ENCODE measurements at places on chromosomes 5 and 9.

GRCh38 chr9:77276799-77277198 lies 99.5 kb downstream of the VPS13A start:
- no peak for DNase-seq

- no peak for DNase-seq
Measured at GRCh38 chr5:113218200-113218599, 216.6 kb downstream of the TSSK1B start.

DNA sequence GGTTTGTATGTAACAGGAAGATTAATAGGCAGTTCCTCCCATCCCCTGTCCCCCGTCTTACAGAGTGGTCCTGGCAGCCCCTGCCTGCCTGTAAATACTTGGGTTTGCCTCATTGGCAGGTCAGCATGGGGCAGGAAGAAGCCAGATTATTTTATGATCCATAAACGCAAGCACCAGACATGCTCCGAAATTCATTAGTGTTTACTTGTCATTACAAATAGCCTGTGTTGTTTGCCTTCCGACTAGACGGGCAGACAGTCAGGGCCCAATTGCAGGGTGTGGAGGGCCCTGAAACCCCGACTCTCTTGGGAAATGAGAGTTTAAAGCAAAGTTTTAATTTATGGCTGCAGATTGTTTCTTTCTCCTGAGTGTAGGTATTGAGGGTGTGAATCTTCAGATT lies 97.2 kb downstream of the RALGPS1 start:
- no peak for DNase-seq

- peak; percentile 17 for DNase-seq
Measured at GRCh38 chr5:148805326-148806290, 20.8 kb upstream of the ADRB2 start.

GRCh38 chr5:112532654-112533360 lies 113.7 kb upstream of the EPB41L4A start:
- no peak for DNase-seq

- no peak for DNase-seq
Measured at GRCh38 chr5:14442536-14442935, 139.1 kb upstream of the OTULINL start.

DNA sequence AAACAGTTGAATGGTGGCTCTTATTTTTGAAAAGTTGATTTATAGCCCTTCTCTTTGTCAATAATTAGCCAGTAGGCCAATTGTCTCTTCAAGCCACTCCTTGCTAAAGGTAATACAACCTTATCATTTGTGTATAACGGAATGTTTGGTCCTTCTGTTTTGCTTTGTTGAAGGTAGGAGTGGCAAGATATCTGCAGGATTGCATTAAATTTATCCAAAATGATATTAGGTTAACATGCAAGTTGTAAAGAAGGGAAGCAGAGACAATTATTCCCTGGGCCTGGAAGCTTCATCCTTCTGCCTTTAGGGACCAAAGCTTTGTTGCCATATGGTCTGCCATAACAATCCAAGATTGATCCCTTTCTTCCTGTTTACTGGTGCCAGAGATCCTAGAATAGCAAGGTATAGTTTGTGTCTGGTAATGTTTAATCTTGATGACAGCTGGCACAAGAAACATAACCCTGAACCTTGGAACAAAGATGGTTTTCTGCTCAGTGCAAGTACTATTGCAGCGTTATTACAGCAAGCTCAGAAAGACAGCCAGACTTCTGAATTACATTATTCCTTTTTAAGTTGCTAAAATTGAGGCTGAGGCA lies 15.5 kb upstream of the FSD1L start:
- DNase-seq: no peak

DNA sequence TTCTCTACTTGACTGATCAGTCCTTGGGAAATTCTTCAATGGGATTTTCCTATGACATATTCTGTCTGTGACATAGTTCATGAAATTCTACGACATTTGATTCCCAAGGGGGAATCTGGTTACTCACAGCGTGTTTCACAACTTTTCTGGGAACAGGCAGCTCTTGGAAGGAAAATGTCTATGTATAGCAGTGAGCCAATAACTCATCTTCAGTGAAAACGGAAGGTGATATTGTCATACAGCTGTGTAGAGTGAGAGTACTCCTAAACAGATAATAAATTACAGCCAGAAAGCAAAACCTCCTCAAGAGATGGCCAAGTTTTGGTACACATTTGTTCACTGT lies 91.4 kb downstream of the C9orf152 start:
- DNase-seq: no peak

- DNase-seq: no peak
Measured at GRCh38 chr5:142216931-142217330, 107.9 kb downstream of the SPRY4 start.

DNA sequence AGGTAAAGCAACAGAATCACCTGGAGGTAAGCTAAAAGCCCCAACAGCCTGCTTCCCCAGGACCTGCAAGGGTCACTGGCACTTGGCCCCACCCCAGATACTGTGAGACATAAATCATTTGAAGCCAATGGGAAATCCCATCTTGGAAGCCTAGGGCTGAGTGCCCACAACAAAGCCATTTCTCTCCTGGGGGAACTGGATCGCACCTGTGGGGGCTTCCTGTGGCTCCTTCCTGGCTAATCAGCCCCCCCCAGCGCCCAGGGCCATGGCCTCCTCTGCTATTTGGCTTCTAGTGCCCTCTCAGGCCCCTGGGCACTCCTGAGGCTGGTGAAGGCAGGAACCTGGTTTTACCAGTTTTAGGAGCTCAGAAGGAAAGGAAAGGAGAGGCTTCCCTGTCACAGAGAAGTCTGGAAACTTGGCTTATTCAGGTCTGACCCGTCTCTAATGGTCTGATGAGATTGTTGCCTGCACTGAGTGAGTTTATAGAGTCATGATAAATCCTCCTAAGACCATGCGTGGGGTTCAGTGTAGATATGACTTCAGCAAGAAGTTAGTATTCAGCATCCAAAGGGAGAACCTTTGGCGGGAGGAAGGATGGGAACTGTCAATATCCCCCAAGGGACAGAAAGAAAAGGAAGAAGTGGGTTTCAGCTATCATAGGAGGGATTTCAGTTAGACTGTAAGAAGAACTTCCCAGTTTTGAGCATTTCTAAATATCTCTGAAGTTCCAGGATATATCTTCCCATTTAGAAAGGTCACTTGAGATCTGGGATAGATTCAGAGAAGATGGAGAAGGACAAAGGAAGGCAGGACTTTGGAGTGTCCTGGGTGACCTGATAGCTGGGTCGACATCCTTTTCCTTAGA lies 1.2 kb downstream of the KCNMB1 start:
- no peak for DNase-seq

- peak; percentile 70 for DNase-seq
Measured at GRCh38 chr5:114308017-114308416, 53.9 kb upstream of the KCNN2 start.

GRCh38 chr5:157283434-157283833 lies 17.5 kb downstream of the CYFIP2 start:
- no peak for DNase-seq

DNA sequence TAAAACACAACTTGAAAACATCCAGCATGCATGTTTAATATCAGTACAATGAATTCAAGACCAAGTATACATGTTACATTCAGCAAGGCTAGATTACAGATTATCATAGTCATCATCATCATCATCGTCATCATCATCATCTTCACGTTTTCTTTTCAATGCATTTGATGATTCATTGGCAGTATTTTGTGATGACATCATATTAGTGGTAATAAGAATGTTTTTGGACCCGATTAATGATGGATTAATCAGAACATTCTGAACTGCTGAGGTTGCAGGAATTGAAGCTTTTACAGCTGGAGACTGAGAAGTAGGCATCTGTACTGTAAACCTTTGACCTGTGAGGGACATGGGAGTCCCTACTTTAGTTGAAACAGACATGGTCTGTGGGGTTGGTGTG lies 4.5 kb downstream of the AK6 start:
- no peak for DNase-seq

GRCh38 chr5:132376694-132377641 lies 7.5 kb downstream of the SLC22A5 start:
- DNase-seq: peak; percentile 2

DNA sequence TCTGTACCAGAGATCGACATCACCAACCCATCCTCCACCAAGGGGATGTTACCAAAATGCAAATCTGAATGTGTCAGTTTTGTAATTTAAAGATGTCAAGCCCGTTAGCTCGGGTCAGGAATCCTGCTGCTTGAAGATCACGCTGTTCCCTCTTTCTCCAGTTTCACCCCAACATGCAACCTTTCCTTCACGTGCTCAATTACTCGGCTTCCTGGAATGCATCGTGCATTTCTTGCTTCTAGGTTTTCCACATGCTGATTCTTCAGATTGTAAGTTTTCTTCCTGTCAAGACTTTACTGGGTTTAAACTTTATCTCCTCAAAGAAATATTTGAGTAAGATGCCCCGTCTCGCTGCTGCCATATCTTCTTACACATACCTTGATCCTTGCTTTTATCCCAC lies 209.5 kb upstream of the SNX2 start:
- DNase-seq: no peak

DNA sequence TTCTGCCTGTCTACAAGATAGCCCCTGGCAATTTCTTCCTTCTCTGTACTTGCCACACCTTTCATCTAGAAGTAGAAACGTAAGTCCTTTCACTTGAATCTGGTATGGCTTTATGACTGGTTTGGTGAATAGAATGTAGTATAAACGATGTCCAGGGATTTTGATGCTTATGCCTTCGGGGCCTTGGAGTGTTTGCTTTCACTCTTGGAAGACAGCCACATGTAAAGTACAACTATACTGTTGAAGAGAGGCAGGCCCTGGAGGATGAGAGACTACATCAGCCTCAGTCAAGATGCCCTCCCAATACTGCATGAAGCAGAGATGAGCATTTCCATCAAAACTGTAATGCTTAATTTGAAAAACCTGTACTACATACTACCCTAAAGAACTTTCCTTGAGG lies 553.8 kb upstream of the C9orf72 start:
- no peak for DNase-seq

- DNase-seq: no peak
Measured at GRCh38 chr9:91273853-91274552, 87.7 kb downstream of the AUH start.

GRCh38 chr9:18698992-18699391 lies 225.0 kb downstream of the ADAMTSL1 start:
- no peak for DNase-seq

DNA sequence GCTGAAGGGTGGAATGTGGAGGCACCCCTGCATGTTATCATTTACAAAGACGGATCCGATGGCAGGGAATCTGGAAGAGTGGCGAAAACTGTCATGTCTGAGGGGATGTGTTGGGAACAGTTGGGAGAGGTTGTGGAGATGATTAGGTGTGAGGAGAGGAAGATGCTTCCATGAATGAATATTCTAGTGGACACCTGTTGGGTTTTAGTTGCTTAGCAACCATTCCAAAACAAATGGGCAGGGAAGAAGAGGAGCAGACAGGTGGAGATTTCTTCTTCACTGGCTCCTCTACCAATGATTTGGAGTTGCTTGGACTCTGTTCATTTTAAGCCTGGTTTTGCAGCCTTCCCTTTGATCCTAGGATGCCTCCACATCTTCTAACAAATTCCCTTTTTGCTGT lies 465.3 kb upstream of the CLINT1 start:
- peak; percentile 38 for DNase-seq

GRCh38 chr9:134617836-134618162 lies 23.8 kb upstream of the COL5A1 start:
- no peak for DNase-seq

- DNase-seq: no peak
Measured at GRCh38 chr9:38622951-38623350, 2.6 kb upstream of the ANKRD18A start.

GRCh38 chr5:177035976-177036375 lies 13.5 kb downstream of the ZNF346 start:
- DNase-seq: peak; percentile 71

DNA sequence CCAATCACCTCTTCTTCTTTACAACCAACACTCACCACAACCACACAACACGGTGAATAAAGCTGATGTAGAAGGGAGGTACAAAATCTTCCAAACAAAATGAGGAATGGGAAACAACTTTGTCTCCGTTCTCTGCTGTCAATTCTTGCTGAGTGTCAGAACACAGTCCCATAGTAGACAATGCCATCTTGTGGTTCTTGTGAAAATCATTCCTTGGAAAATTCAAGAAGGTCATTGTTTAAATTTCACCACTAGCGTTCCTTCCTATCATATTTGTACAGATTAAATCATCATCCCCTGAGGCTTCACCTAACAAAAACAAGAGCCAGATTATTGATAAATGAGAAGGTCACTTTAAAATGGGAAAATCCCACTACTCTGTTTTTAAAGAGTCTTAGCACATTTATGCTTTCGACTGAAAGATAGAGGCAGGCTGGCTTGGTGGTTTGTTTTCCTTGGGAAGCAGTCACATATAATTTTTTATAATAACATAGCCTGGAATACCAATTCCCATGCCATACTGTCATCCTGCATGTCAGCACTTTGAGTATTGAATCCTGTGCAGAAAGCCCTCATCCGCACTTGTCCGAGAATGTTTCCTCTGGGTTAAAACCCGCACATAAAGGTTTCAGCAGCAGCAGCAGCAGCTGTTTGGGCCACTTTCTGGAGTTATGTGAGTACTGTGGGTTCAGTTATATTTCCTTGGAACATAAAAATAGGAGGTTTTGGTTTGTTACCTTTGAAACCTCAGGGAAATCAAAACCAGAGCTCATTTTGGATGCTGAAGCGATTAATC lies 395.0 kb upstream of the SMARCA2 start:
- peak; percentile 22 for DNase-seq

DNA sequence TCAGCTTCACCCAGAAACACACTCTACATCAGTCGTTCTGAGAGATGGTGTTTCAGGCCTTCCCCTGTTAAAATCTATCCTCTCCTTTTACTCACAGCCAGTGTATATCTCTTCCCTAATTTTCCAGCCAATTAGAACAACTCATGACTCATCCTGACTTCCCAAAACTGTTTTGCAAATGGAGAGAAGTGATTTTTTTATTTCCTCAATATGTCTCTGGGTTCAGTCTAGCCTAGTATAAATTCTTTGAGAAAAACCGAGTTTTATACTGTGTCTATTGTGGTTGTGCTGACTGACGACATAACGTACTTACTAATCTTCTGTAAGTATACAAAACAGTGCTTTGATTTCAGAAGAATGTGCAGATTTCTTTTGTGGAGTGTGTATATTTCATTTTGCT lies 28.4 kb upstream of the CAST start:
- no peak for DNase-seq

DNA sequence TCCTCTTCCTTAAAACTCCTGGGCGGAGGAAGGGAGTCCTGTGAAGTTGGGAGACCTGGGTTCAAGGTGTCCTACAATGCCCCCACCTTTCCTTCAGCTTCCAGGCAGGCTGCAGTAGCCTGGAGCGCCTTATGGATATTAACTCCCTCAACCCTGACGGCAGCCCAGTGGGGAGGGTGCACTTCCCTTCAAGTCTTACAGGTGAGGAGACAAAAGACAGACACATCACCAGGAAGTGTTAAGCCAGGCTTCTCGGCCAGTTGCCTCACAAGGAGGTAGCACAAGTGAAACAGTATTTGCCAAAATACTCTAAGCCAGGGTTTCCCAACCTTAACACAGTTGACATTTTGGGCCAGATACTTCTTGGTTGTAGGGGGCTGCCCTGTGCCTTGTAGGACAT lies 4.2 kb downstream of the TRIM7 start:
- DNase-seq: no peak

Data from iPS-NIHi11 (cell line).